Upper lobe of left lung (tissue), 6 donors: ENCODE measurements at places on chromosomes 6 and 20.

DNA sequence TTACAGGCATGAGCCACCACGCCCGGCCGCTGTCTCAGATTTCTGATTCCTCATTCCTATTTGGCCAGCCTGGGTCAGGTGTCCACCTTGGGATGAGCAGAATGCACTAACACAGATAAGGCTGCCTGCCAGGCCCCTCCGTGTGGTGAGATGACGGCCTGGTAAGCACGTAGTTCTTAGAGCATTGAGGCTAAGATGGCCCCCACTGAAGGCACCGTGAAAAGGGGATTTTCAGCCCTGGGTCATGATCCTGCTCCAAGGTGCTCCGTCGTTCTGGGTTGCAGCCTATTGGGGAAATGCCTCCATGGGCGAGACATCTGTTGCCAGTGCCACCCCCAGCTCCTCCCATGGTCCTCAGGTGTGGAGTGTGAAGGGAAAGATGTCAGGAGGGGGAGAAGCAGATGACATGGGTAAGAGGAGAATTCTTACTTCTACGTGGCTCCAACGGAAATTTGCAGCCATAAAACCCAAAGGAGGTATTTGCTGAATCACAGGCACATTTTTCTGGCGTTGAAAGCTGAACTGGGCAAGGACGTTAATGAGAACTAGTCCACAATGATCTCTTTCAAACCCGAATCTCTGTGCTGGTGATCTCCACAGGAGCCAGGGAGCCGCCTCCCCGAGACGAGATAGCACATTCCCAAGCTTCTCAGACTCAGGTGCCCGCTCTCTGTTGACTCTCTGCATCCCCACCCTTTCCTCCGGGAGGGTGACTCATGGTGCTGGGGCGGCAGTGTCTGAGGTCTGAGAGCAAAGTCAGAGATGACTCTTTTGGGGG is 34.0 kb upstream of the BMP6 start:
- DNase-seq: no peak

GRCh38 chr20:25125636-25126035 is 43.7 kb upstream of the VSX1 start:
- no peak for DNase-seq

DNA sequence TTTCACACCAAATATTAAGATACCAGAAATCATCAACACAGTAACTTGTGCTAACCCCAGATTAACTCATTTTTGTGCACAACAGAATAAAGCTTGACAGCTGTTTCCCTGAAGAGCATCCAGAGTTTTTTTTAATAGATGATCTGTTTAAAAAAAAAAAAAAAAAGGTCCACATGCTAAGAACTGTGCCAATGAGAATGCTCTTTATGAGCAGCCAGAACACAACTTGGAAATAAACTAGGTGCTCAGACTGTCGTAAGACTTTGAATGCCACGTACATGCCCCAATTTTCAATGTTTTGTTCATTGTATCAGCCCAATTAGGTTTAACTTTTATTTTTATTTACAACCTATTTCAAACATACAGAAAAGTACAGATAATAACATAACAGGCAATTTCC is 47.3 kb downstream of the STAU1 start:
- no peak for DNase-seq

DNA sequence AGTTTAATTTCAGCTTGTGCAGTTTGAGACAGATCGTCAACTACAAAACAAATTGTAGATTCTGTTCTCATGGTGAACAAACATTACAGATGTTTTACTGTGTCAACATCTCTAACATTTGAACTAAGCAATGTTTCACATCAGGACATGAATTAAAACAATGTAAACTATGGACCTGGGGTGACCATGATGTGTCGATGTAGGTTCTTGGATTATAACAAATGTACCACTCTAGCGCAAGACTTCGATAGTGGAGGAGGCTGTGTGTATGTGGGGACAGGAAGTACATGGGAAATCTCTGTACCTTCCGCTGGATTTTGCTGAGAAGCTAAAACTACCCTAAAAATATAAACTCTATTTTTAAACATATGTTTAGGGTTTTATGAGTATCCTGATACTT is 17.1 kb downstream of the HIVEP2 start:
- no peak for DNase-seq

DNA sequence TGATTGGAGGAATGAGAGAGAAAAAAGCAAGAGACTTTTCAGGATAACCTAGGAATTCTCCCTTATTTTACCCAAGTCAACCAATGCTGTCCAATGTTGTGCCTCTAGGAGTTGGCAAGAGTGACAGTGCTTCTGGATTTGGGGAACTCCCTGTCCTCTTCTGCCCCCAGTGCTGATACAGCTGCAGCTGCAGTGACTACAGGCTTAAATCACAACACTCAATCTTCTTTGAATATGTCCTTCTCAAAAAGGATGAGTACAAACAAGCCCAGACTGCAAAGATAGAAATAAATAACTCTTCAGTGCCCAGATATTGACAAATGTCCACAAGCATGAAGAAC is 141.0 kb upstream of the COL21A1 start:
- DNase-seq: no peak

DNA sequence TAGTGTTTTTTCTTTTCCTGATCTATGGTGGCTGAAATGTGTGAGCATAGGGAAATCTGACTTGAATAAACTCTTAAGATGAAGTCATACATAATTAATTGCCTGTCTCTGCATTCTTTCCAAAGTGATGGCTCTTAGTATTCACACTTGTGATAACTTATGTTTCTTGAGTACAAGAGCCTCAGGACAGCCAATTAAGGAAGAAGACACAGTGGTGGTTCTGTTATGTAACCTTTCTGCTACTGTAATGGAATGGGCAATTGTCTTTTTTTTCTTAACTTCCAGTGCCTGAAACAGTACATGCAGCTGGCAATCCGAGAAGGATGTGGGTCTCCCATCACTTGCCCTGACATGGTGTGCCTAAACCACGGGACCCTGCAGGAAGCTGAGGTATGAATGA is 40.1 kb downstream of the RNF144B start:
- DNase-seq: no peak

GRCh38 chr20:906001-906520 is 10.1 kb downstream of the ANGPT4 start:
- no peak for DNase-seq

DNA sequence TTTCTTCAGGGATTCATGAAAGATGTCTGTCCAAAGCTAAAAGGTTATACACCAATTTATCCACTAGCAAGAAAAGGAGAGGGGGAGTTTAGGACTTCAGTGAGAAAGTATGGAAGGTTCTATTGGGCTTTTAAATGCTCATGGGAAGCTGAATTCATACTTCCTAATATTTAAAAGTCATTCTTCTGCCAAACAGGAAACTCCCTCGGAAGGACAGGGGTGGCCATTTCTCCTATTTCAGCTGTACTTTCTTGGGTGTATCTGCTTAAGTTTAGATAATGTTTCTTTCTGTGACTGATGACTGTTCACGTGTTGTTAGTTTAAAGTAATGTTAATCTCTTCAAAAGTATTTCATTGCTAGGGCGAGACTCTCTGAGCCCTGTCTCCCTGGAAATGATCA is 80.5 kb upstream of the IFNGR1 start:
- no peak for DNase-seq

- peak; percentile 55 for DNase-seq
Observed at GRCh38 chr6:167974640-167975344, 22.7 kb upstream of the KIF25 start.

GRCh38 chr6:144729502-144729901 is 444.4 kb downstream of the UTRN start:
- DNase-seq: no peak

- DNase-seq: no peak
Observed at GRCh38 chr20:3710011-3710466, 2.4 kb downstream of the SIGLEC1 start.

- no peak for DNase-seq
Observed at GRCh38 chr6:36844232-36845170, 5.3 kb upstream of the CPNE5 start.

- no peak for DNase-seq
Observed at GRCh38 chr6:165846123-165846966, 183.3 kb upstream of the PDE10A start.

GRCh38 chr6:158660333-158660754 is 10.5 kb downstream of the SYTL3 start:
- DNase-seq: no peak

DNA sequence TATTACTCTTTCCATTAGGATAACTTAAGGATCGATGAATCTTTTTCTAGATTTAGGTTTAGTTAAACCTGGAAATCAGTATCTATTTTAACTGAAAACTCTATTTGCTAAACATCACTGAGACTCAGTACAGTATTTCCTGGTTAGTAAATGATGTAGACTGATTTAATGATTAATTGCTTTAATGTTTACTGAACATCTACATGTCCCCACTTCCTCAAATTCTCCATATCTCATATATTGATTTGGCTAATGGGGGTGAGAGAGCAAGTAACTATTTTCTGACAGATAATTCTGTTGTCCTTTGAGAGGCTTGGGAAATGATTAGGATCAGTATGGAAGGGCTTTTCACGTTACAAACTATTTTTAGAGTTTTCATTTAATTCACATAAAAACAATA is 10.3 kb downstream of the MKKS start:
- no peak for DNase-seq

- DNase-seq: peak; percentile 76
Observed at GRCh38 chr6:35737413-35738211, 780 bp downstream of the ARMC12 start.

- peak; percentile 26 for DNase-seq
Observed at GRCh38 chr20:1005452-1006027, 3.4 kb upstream of the RSPO4 start.

DNA sequence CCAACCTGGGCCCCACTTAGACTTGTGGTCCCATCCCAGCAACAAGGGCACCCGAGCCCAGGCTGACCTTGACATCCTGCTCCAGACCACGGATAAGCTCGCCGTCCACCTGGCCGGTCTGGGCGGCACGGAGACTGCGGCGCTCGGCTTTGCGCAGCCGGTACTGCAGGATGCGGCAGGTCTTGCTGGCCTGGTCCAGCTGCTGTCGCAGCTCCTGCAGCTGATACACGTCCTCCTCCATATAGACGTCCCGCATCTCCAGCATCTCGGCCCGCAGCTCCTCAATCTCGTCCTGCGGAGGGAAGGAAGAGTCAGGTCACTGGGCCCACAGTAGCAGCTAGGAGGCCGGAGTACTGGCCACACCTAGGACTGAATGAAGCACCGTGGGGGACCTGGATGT is 36.8 kb upstream of the TLDC2 start:
- DNase-seq: no peak

GRCh38 chr6:85049282-85049681 is 284.9 kb upstream of the TBX18 start:
- no peak for DNase-seq
